Testis (tissue), 5 donors: ENCODE measurements at places on chromosomes 13 and 19.

DNA sequence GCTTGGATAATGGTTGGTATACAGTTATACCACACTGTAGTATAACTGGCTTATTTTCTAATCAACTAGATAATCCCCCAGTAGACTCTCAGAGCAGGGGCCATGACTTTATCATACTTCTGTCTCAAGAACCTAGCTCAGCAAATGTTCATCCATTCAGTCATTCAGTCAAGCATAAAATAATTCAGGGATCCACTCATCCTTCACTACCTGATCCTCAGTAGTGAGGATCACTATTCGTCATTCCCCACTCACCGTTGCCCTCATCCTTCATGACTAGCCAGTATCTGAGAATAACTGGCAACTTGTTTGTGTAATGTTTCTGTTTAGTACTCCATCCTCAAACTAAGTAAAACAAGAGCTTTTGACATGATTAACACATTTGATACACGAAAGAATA, 77.6 kb downstream of the TSC22D1 start:
- no peak for DNase-seq

DNA sequence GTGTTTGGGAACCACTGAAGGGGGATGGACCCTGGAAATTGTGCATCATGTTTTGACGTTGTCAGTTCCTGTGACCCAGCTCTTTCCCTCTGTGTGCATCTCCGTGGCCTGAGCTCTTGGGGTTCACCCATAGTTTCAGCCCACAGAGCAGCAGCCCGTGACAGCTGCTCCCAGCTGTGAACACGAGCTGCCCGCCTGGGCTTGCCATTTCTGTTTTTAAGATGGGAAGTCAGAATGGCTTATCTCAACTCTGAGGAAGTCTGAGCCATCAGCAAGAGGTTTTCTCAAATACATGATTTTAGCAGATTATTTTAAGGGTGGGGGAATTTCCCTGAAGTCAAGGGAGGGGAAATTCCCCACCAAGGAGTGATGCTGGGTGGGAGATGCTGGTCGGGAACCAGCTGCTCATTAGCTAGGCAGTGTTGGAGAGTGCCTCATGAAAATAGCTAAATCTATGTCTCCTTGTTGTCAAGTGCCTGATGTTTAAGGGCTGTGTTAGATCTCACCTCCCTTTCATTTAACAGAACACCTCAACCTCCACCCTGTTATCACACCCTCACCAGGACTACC, 34.8 kb upstream of the C1QTNF9 start:
- peak; percentile 53 for DNase-seq

- DNase-seq, result no peak
These were observed 15.4 kb upstream of the TMEM160 start for GRCh38 chr19:47063874-47064273.

GRCh38 chr13:39483326-39483725, 119.7 kb downstream of the LHFPL6 start:
- no peak for DNase-seq

DNA sequence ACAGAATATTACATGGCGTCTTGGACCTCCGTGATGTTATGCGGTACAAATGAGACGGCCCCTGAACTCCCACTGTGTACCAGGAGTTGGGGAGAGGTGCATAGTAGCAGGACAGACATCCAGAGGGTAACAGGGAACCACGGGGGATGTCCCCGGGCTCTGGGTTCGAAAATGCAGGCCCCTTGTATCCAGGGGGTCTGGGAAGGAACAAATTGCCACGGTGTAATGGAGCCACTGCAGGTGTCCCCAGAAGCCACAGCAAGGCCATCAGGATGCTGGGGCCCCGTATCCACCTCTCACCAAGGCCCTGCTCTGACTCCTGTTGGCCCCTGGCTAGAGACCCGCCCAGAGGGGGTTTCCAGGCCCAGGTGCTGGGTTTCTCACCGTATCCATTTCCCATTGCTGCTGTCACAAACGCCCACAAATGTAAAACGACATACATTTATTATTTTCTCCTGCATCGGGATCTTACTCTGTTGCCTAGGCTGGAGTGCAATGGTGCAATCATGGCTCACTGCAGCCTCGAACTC, 77.8 kb downstream of the INSR start:
- DNase-seq, result no peak

- DNase-seq, result no peak
These were observed 246.9 kb downstream of the DNAJC15 start for GRCh38 chr13:43270130-43270830.

DNA sequence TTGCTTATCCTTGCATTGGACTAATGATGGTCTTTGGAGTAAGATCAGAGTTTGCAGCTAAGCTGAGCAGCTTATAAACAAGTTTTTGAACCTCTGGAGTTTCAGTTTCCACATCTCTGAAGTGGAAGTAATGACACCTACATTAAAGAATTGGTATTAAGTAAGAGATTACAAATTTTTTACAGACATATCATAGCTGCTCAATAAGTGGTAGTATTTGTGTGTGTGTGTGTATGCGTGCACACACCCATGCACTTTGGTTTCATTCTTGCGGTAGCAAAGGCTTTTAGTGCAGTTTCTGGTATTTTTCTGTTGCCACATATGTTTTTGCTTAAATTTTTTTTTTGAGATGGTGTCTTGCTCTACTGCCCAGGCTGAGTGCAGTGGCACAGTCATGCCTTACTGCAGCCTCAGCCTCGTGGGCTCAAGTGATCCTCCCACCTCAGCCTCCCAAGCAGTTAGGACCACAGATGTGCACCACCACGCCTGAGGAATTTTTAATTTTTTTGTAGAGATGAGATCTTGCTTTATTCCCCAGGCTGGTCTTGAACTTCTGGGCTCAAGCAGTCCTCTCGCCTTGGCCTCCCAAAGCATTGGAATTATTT, 4.5 kb downstream of the NAA16 start:
- no peak for DNase-seq

- no peak for DNase-seq
These were observed 34.3 kb downstream of the N4BP2L2 start for GRCh38 chr13:32504263-32504662.

DNA sequence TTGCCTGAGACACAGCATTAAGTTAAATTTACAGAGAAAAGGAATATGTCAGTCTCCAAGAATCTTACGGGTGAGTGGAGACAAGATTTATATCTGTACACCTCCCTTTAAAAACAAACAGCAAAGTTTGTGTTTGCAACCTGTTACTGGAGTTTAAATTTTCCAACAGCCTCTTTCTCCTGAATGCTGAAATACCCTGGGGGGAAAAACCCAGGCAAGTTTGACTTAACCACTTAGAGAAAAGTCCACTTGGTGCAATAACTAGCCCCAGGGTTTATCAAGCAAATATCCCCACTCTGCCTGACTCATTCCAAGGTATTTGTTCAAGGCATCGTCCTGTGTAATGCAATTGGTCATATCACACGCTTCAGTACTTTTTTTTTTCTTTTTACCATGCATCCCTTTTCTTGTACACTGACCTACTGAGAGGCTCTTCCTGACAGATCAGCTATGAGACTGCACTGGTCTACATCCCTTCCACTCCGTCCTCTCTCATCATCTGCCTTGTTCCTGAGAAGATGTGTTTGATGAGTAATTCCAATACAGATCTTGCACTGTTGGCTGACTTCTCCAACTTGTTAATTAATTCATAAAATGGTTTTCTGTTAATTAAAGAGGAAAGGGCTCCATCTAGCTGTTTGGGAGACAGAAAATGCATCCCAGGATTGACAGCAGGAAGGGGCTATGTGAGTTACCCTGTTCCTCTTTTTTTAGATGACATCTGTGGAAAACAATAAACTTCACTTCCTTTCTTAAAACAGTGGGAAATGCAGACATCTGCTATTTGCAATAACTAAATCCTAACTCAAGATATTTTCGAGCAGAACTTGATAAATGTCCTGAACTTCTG, 212.5 kb upstream of the IRS2 start:
- no peak for DNase-seq

GRCh38 chr19:28710278-28710677, 502.7 kb downstream of the UQCRFS1 start:
- no peak for DNase-seq

DNA sequence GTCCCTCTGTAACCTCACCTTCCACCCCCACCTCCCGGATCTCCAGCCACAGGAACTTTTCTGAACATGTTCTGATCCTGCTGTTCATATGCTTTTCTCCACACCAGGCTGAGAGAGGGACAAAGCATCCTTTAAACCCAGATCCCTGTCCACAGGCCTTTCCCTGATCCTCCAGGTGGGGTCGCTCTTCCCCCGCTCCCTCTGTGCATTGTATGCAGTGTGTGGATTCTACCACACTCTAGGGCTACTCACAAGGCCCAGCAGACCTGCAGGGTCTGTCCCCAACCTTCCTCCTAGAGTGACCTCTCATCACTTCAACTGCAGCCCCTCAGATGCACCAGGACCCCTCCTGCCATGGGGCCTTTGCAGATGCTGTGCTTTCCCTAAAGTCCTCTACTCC, 1200.6 kb downstream of the UQCRFS1 start:
- no peak for DNase-seq

- no peak for DNase-seq
These were observed at the start of gene ANKLE1 for GRCh38 chr19:17281391-17282304. TSS of gene ANKLE1 (plus strand) at chr19:17281901. CDS start at chr19:17281921, 20 bp downstream.

DNA sequence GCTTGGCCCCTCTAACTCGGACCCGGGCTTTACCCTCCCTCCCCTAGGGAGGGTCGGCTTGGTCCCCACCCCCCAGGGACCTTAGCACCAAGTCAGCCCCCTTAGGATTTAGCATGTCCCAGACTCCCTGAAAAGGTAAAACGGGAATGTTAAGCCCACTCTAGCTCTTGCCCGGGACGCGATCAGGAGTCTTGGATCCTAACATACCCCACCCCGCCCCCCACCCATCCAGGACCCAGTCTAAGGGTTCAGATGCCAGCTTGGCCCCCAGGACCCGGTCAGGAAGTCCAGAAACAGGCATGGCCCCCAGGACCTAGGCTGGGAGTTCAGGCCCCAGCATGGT, 437 bp downstream of the EPOR start:
- no peak for DNase-seq

GRCh38 chr19:3914199-3914598, 18.7 kb upstream of the NMRK2 start:
- no peak for DNase-seq

DNA sequence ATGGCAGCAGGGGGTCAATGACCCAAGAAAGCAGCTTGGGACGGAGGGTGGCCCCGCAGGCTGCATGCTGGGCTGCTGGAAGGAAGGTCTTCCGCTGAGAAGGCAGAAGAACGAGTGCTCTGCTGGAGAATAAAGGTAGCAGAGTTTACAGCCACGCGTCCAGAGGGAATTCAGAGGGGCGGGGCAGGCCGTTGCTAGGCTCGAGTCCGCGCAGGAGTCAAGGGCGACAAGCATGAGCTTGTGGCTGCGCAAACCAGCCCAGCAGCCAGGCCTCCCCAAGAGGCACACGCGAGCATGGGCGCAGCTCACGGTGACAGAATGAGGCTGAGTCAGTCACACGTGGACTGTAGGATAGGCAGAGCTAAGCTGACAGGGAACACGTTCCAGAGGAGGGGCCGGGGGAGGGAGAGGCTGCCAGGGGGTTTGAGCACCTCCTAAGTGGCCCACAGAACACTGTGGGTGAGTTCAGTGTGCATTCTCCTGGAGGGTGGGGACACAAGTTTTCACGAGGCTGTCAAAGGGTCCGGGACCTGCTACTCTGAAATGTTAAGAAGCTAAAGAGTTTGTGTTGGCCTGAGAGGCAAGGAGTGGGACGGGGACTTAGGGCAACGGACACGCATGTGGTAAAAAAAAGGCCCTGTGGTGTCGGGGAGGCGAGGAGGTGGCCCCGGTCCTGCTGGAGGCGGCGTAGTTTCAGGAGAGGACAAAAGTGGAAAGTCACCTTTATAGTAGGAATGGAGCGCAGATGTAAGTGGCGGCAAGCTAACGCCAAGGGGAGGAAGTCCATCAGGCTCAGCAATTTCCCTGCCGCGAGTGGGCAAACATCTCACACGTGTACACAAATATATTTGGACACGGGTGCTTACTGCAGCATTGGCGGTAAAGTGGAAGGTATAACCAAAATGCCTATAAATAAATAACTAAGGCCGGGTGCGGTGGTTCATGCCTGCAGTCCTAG, 17.7 kb downstream of the RFX2 start:
- peak; percentile 75 for DNase-seq

DNA sequence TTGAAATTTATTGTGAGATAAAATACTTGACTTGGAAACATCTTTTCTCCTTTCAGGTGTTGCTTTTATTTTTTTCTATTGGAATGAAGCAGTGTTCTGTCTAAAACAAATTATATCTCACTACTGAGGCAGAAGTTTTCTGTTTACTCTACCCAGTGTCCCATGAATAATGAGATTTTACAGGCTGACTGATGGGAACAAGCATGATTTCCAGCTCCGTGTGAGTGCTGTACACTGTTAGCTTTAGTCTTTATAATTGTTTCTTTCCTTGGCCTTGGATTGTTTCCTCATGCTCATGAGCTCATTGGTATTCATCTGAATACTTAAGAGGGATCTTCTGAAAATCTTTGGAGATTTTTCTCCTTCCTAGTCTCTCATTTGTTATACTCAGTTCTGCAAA, 2049.5 kb upstream of the PRR20A start:
- DNase-seq, result no peak

- no peak for DNase-seq
These were observed 20.3 kb downstream of the CLPTM1 start for GRCh38 chr19:44975444-44975843.

- DNase-seq, result no peak
These were observed 14.9 kb upstream of the IL4I1 start for GRCh38 chr19:49911381-49912145.

DNA sequence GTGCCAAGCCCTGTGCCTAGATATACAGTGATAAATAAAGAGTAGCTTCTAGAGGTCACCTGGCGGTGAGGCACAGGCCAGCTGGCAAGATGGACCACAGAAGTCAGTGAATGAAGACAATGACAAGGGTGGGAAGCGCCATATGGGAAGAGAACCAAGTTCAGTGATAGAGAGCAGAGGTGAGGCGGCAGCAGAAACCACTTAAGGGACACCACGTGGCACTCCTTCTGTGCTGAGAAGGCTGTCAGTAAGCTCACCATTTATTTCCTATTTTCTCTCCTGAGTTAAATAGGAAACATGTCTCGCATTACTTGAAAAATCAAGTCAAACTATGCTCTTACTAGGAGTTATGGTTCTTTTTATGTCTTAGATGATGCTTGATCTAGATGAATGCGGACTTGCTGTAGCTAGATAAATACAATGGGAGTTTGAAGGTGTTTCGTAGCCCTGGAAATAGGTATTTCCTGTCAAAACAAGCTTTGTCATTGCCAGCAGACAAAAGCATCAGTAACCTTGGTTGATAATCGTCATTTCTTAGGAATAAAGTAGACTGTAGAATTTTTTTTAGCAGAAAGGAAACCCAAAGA, 17.8 kb downstream of the ALOX5AP start:
- DNase-seq, result no peak

GRCh38 chr13:42405665-42406390, 133.9 kb downstream of the AKAP11 start:
- no peak for DNase-seq

DNA sequence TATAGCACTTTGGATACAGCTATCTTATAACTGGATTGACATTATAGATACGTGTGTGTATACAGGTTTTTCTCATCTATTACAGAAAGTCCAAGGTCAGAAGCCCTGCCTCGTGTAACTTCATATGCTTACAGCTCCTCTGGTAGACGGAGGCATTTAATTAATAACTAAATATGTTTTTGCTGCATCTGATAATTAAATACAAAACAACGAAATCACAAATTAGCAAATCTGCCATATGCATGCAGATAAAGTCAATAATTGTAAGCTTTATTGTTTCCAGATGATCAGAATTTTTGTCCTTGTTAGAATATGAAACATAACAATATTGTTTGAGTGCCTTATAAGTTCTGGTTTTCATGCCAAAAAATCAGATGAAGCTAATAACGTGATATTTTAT, 717.7 kb downstream of the LIG4 start:
- no peak for DNase-seq

- no peak for DNase-seq
These were observed 93.9 kb downstream of the GNG7 start for GRCh38 chr19:2608602-2608922.

- DNase-seq, result no peak
These were observed 361.5 kb downstream of the ENOX1 start for GRCh38 chr13:43425234-43425633.
